ENCODE measurements at places on chromosomes 12 and 14.
A peak's percentile ranks its signal among the peaks of the same experiment; 100 is the strongest.

GRCh38 chr14:50600849-50601248 lies 40.9 kb downstream of the ATL1 start:
- peak; percentile 36 for DNase-seq

- DNase-seq = no peak
These were observed 176.4 kb downstream of the ANO2 start for GRCh38 chr12:5768581-5769196.

DNA sequence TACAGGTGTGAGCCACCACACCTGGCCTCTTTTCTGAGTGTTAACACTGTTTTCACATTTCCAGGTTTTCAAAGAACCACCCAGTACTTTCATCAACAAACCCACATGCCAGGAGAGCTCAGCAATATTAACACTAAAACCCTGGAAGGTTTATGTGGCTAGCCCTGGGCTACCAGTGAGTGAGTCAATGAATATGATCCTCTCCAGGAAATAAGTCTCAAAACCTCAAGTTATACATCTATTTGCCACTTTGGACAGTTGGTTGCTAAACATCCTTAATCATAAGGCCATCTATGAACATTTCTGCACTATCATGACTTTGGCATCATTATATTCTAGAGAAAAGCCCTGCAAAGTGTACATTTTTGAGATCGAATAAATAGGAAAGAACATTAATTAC lies 6.3 kb upstream of the CDKL1 start:
- DNase-seq = no peak

GRCh38 chr14:51609251-51609954 lies 42.3 kb upstream of the FRMD6 start:
- no peak for DNase-seq

- DNase-seq = no peak
These were observed 156.8 kb downstream of the GLT1D1 start for GRCh38 chr12:129009833-129010622.

- no peak for DNase-seq
These were observed 86.7 kb downstream of the TMEM260 start for GRCh38 chr14:56666294-56666693.

DNA sequence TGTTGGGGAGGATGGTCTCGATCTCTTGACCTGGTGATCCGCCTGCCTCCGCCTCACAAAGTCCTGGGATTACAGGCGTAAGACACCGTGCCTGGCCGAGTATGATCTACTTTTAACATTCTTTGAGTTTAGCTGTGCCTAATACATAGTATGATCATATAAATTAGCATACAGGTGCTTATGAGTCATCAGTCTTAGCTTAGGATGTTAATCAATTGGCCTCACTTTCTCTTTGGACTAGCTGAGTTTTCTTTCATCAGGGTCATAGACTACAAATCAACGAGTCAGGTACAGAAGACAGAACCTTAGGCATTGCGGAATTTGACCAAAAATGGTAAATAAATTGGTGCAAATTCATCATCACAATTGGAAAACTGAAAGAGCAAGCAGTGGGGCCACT lies 2.2 kb downstream of the SLC25A21 start:
- DNase-seq = no peak

DNA sequence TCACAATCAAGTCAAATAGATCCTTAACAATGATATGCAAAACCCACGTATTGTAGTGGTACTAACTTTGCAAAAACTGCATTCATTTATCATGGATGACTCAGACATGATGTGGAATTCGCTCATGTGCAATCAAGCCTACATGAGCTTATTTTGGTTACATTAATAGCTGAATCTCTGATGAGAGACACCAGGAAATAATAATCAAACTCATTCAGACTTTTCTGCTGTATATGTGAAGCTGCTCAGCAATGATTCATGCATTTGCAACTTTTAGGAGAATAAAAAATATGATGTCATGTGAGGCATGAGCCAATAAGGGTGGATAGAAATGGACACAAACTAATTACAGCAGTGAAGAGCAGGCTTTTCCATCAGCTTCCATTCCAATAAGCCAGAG lies 1075.8 kb upstream of the TMEM132C start:
- no peak for DNase-seq

DNA sequence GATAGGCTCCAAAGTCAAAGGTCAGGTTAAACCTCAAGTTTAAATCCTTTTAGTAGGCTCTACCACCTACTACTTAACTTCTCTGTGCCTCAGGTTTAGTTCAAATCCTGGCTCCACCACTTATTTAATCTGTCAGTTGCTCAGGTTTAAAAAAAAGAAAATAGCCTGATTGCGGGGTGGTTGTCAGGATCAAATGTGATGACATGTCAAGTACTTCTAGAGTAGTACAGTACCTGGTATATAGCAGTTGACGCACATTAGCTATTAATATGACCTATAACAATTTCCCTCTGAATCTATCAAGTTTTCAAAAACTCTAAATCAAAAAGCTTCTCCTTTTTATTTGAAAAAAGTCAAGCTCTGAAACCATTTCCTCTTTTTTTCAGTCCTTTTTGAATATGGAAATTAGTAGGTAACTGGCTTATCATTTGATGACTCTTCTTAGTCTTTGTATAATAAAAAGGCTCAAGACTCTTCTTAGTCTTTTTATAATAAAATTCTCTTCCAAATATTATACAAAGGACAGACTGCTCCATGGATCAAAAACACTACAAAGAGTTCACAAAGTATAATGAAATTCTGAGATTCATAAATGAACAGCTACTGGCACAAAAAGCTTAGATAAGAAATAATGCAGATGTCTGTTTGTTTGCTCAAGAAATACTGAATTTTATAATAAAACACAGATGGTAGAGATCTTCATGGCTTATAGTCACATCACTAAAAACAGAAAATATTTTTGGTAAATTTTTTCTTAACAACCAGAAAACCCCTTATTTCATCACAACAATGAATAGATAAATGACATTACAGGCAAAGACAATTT lies 5.0 kb downstream of the OSBPL8 start:
- DNase-seq = no peak

GRCh38 chr12:15532364-15532977 lies 210.2 kb downstream of the PTPRO start:
- DNase-seq = no peak

- no peak for DNase-seq
These were observed 14.6 kb downstream of the SFSWAP start for GRCh38 chr12:131725503-131725902.

GRCh38 chr14:88879022-88879421 lies 54.6 kb downstream of the TTC8 start:
- no peak for DNase-seq

- DNase-seq = no peak
These were observed 16.4 kb downstream of the MANSC1 start for GRCh38 chr12:12333407-12334366.

GRCh38 chr14:76640923-76641395 lies 120.3 kb upstream of the VASH1 start:
- DNase-seq = peak; percentile 40

DNA sequence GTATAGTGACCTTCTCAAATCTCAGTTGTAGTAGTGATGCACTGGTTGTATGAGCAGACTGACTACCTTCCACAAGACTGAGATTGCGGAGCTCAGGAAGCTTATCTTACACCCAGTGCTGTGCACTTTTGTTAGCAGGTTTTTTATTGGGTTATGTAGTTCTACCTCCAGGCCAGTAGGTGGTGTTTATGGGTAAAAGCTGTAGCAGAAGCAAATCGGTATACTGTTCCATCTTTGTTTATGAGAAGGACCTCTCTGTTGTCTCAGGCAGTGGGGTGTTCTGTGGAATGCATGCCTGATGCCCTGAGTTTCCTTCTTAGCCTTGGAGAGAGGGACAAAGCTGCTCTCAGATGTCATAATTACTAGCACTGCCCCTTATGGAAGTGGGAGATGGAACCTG lies 217.8 kb downstream of the LRFN5 start:
- no peak for DNase-seq

DNA sequence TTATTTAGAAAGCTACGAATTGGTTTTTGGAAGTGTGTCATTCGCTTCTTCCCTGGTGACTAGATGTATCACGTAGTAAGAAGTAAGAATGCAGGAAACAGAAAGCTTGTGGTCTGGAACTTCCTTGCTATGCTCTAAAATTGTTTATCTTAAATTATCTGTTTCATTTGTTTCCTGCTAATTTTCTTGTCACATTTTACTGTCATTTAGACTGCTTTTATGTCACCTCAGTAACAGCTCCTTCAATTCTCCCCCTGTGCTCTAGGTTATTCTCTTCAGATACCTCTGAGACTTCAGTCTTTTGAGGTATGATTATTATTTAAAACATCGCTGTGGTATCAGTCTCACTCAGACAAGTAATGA lies 699 bp upstream of the CD69 start:
- DNase-seq = no peak

GRCh38 chr12:85627584-85627983 lies 208.6 kb downstream of the RASSF9 start:
- no peak for DNase-seq

- no peak for DNase-seq
These were observed 26.6 kb downstream of the NRDE2 start for GRCh38 chr14:90305176-90305601.

DNA sequence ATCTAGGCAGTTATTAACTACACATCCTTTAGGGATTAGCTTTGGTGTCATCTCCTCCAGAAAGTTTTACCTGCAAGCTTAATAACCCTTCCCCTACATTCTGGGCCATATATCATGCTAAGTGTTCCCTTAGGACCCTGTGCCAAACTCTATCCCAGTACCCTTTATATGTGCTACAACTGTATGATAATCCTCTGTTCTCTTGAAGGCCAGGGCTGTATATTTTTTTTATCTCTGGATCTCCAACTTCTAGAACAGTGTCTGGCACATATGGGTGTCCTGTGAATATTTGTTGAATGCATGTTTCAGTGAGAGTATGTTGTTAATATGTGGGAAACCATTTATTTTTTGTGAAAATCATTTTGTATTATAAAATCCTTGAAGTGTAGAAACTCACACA lies 106.7 kb downstream of the PPM1A start:
- no peak for DNase-seq

DNA sequence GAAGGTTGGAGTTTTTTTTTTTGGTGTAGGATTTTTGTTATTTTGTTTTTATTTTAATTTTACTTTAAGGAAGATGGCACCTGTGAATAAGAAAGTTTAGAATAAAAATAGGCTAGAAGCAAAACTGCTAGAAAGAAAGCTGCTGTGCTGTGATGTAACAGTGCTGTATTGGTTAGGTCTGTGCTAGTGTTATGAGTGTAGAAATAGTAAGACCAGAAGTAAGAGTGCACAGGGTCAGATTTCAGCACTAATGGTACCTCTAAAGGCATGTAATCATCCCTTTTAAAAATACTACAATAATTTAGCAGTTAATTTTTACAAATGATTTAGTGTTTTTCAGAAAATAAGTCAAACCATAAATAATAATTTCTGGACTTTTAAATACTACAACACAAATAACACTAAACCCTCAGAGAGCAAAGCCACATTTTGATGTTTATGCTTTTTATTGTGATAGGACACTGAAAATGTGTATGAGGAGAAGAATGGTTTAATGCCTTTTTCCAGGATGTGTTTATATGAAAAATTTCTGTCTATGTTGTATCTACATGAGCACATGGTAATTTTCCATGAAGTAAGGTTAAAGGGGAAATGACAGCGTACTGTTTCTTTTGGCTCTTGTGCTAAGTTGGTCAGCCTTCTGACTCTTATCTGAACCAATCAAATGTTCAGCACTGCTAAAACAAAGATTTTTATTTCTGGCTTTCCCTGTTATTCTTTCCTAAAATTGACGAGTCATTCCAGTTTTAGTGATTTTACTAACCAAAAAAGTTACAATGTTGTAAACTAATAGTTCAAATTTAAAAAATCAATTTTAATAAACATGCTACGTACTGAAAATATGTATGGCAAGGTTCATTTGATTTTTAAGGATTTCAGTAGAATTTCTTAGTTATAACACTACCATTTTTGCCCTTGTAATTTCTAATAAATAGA lies 96.1 kb downstream of the PPHLN1 start:
- no peak for DNase-seq

- DNase-seq = no peak
These were observed 3.1 kb downstream of the LHX5 start for GRCh38 chr12:113468365-113469223.

DNA sequence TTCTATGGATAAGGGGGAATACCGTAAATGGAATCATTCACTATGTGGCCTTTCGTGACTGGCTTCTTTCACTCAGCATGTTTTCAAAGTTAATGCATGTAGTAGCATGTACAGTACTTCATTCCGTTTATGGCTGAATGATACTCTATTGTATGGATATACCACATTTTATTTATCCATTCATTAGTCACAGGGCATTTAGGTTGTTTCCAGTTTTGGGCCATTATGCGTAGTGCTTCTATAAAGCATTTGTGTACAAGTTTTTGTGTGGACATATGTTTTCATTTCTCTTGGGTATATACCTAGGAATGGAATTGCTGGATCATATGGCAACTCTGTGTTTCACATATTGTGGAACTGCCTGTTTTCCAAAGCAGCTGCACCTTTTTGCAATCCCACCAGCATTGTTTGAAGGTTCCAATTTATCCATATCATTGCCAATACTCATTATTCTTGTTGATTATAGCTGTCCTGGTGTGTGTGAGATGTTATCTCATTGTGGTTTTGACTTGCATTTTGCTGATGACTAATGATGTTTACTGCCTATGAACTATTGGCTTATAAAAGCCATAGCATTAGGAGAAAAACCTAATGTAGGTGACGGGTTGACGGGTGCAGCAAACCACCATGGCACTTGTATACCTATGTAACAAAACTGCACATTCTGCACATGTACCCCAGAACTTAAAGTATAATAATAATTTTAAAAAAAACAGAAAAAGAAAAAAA lies 45.5 kb downstream of the ATF7IP start:
- no peak for DNase-seq

DNA sequence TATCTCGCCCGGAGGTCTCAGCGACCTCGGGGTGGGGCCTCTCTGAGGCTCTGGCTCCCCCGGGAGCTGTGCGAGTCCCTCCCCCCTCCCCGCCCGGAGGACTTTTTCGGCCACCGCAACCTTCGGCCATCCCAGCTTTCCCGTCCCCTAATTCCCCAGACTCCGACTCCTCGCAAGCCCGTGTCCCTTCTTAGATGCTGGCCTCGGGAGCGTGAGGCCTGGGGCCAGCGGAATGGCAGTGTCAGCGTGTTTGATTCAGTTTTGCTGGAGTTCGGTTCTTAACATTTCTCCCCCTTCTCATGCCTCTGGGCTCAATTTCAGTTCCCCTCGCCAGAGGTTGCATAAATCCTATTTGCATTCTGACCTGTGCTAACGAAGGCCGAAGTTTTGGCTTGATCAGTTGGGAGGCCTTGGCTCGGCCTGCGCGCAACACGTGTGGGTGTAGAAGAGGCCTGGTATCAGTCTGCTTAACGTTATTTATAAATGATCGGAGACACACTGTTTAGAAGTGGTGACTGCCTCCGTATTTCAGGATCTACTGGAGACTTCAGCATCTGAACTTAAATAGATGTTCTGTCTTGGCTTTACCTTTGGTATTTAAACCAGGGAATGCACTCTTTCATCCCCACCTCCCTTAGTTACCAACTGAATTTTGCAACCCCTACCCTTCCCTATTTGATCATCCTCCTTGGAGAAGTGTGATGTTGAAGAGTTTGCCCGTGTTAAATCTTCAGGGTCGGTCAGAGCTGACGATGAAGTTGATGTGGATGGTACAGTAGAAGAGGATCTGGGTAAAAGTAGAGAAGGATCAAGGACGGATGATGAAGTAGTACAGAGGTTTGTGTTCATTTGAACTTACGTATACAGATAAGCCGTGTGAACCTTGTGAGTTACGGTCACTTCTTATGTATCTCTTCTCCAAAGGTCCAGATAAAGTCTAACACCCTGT lies 851 bp downstream of the HSP90B1 start:
- peak; percentile 83 for DNase-seq

Data from right lobe of liver (tissue), 6 donors.